ENCODE measurements at places on chromosomes 7 and 10.

DNA sequence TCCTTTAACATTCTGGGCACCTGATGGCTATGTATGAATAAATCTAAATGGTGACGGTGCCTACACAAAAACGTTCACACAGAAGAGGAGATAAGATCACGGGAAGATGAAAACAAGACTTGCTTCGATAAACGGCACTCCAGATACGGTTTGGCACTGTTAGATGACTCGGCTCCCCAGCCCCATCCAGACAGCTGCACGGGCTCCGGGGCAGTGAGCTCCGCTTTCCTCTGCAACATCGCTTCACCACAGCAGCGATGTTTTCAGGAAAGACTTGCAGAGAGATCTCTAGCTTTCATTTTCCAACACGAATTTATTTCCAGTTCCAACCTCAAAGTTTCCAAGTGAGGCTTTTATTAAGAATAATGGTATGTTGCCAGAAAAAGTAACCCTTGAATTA, 132.1 kb downstream of the KLF6 start:
- no peak for DNase-seq

DNA sequence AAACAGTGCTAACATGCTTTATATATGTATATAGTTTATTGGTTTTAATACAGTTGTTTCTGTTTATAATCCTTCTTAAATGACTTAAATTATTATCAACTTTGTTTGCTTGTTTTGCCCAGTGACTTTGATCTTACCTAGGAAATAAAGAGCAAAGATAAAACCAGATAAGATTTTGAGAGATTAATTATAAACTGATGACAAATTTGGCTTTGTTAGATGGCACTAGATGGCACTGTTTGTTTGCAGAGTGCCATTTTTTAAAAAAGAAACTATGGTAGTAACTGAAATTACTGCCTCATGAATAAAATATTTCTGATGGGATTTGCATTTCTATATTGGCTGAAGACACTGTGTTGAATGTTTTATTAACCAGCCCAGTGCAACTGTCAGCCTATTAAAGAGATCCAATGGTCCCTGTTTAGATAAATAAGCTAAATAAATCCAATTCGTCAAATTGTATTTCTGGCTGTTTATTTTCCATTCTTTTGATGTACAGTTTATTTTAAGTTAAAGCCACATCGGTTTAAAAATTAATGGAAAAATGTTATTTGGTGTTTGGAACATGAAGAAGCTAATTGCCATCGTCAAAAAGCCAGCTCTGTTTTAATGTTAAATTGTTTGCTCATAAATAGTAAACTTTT, 28.7 kb downstream of the VTI1A start:
- no peak for DNase-seq

DNA sequence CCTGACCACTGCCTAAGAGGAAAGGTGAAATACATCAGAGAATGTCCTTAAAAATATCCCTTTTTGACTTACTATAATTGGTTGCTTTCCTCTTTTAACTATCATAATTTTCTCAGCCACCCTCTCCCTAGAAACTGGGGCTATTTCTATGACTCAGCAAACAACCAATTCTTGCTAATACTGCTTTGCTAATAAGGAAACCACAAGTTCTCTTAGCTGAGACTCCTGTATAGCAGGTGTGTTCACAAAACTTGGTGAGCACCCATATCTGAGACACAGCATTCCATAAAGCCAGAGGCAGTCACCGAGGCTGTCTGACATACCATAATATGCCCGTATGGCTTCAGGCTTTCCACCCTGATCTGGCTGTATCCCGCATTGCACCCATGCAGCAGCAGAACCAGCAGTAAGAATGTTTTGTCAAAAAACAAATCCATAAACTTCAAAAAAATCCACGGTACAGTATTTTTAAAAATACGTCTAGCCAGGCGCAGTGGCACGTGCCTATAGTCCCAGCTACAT, 191.7 kb upstream of the C7orf33 start:
- DNase-seq = no peak

GRCh38 chr10:132945125-132945893, 2.9 kb upstream of the CFAP46 start:
- no peak for DNase-seq

GRCh38 chr10:77590344-77591237, 47.0 kb downstream of the KCNMA1 start:
- DNase-seq = no peak

DNA sequence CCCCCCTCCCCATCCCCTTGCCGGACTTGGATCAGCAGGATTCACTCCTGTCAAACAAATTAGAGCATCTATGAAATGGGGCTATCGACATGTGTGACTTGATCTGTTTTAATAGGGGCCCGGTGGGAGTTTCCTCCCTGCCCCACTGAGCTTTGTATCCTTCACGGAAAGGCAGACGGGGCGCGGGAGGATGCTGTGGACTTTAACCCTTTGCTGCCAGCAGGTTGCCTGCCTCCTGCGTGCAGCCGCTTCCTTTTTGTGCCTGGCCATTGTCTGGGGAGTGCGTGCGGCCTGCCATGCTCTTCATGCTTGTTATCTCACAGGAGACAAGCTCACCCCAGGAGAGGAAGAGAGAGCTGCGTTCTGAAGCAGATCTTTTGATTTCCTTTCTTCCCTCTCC, 512.8 kb upstream of the GALNT17 start:
- no peak for DNase-seq

DNA sequence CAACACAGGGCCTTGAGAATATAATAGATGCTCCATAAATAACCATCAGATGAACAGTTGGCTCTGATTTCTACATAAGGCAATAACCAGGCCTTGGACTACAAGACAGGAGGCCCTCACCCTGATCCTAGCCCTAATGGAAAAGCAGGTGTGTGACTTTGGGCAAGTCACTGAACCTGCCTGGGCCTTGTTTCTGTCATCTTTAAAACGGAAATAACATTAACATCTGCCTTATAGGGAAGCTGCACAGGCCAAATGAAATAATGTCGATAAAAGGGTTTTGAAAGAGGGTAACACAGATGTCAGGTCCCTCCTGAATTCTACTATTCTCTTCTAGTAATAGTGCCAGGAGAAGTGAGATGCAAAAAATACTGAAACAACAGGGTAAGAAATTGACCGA, 20.7 kb downstream of the PIK3AP1 start:
- no peak for DNase-seq

DNA sequence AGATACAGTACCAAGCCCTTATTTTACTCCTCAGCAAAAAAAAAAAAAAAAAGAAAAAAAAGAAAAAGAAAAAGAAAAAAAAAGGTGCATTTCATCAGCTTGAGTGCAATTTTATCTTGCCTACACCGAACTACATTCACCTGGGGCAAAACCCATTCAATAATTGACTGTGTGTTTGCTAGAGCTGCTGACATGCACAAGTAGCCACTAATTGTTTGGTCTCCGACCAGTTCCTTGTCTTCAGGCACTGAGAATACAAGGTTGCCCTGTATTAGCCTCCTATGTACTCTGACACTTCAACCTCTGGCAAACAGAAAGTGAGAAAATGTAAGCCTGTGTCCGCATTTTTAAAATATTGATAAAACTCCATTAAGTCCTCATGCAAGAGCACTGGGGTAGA, 1579.4 kb upstream of the LRRTM3 start:
- DNase-seq = no peak

DNA sequence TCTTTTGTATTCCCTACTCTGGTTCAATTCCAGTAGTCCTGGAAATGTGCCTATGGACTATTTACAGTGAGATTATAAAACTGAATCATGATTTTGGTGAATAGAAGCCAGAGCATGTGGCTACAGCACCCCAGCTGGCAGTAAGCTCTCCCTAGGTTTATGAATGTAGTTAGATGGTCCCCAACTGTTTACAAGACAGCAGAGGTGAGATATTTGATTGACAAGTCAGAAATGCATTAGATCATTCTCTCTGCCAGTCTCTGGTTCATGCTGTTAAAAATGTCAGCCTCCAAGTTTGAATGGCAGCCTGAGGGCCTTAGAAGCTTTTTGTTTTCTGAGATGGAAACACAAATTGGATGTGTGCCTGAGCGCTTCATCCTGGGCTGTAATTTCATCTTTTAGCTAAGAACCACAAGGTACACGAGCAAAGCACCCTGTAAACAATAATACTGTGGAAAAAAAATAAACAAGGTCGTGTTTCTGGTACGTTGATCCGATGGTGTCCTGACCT, 85.0 kb downstream of the BTRC start:
- no peak for DNase-seq

GRCh38 chr10:70683940-70684339, 11.6 kb downstream of the ADAMTS14 start:
- no peak for DNase-seq

DNA sequence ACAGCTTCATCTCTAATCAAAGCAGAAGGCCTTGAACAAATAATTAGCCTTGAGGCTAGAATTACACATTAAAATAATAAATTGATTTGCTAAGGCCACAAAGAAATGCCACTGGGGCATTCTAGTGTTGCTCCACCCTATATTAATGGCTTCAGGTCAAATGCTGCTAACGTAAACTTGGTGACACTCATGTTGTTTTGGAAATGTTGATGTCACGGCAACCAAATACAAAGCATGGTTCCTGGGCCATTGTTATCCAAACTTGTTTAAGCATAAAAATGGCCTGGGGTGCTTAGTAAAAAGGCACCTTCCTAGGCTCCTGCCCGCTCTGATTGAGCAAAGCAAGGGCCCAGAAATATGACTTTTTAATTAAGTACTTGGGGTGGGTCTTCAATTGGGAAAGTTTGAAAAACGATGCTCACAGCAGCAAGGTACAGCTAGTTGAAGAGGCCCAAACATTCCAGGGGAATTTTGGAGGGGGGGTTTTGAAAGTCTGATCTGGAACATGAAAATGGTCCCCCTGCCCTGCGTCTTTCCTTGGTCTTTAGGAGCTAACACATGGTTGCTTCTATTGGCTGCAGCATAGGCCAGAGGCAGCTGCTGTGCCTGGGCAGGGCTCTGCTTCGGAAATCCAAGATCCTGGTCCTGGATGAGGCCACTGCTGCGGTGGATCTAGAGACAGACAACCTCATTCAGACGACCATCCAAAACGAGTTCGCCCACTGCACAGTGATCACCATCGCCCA, 67.8 kb downstream of the ABCC2 start:
- no peak for DNase-seq

DNA sequence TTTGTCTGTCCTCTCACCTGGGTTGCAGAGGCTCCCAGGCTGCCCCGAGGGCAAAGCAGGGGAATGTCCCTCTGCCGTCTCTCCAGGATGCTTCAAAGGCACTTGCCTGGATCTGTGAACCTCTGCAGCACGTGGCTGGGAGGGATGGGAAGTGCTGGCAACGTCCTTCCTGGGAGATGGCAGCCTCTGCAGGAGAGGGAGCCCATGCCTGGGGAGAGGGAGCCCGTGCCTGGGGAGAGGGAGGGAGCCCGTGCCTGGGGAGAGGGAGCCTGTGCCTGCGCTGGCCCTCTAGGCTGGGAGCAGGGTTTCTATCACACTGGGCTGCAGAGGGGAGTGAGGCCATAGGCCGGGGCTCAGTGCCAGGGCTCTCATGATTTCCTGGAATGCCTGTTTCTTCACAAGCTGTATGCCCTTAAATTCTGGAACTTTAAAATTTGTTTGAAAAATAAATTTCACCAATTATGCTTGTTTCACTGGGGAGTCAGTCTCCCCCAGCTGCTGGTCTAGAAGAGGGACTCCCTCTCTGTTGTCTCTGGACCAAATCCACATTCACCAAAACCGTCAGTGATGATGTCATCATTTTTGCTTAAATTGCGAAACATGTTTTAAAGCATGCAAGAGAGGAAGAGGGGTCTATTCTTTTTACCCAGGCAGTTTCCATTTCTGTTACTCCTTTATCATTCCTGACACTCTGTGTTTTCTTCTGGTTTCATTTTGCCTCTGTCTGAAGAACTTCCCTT, 135.7 kb downstream of the DNAJB6 start:
- no peak for DNase-seq

DNA sequence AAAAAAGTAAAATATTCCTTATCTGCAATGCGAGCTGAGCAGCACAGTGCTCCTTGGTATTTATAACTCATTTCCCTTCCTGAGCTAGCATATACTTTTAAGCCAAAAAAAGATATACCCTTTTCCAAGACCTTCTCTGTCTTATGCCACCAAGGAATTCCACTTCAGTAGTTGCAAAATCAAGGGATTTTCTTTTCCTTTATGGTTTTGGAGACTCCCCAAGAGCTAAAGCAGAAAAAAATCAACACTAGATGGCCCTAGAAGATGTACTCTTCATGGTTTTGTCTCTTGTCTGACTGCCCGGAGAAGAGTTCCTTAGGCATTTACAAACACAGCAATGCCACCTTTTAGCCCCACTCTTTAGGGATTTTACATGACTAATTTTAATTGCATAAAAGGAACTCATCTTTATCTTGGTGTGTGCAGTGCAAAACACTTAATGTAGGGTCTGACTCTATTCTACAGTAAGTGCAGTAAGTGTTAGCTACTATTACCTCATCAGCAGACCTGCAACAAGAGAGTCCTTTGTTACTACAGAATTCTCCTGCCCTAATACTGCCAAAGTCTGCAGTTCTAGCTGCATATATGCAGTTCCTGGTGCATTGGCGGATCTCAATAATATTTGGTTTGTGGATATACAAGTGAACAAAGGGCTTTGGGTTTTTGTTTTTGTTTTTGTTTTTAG, 443.3 kb downstream of the GFRA1 start:
- peak; percentile 55 for DNase-seq

- DNase-seq = no peak
Measured at GRCh38 chr10:34216348-34216945, 598.6 kb downstream of the PARD3 start.

DNA sequence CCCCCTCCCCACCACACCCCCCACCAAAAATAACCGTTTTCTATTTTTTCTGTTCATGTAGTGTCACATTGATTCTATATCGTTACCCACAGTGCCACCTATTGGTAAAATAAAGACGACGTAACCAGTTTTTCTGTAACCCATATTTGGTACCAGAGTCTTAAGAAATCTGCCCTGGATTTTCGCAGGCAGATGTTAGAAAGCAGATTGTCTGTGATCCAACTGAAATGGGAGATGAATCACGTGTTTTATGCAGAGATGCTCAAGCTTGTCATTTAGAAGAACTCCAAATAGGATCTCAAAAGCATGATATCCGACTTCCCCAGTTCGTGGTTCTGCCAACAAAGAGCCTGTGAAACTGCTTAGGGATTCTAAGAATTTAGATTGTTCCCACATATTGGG, 261.1 kb upstream of the CSTF2T start:
- DNase-seq = no peak

- no peak for DNase-seq
Measured at GRCh38 chr7:50793120-50793946, 10.6 kb upstream of the GRB10 start.

GRCh38 chr10:79285315-79286197, 61.7 kb upstream of the PPIF start:
- no peak for DNase-seq

- no peak for DNase-seq
Measured at GRCh38 chr7:143477501-143478150, at the start of gene TAS2R41. TSS of gene TAS2R41 (plus strand) at chr7:143477873. CDS start at chr7:143477873, 0 bp downstream.

DNA sequence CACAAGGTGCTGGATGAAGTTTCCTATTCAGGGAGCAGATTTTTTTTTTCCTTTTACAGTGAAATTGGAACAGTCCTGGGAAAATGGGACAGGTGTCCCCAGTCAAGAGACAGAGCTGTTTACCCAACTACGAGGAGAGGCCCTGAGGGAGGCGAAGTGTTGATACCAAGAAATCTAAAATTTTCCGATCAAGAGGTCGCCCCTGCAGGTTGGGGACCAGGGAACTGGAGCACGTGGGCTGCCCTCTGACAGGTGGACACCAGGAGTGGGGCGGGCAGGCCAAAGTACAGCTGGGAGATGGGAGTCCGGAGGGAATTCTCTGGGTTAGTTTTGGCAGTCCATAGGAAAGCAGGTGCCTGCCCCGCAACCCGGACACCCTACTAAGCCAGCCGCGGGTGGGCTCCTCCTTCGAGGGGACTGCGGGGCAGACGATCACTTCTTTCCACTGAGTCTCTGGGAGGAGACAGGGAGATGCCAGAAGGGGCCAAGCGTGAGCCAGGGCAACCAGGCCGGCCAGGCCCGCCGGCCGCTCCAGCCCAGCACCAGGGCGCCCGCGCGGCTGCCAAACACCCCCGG, 965 bp upstream of the CAMK1D start:
- DNase-seq = no peak
